ENCODE measurements at places on chromosomes 13 and 19.

DNA sequence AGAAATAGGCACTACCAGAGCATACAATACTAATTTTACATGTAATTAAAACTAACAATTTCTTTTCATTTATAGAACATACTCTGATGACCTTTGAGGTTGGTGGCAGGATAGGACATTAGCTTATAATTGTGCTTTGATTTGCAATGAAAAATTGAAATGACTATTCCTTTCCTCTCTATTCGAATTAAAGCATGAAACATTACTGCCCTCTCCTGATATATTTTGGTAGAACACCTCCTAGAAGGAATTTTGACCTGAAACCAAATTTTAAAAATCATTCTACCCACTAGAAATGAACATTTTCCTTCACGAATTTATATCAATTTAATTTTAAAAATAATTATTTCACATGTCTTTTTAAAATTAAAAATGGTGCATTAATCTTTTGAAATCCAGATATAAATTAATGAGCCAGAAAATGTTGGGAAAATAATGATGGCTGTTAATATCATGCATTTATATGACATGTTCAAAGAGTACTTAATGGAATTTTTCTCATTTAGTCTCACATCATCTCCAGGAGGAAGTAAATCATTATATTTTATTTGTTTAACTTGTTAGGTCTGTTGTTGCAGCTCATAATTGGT lies 556.3 kb upstream of the ARGLU1 start:
- DNase-seq, result no peak

DNA sequence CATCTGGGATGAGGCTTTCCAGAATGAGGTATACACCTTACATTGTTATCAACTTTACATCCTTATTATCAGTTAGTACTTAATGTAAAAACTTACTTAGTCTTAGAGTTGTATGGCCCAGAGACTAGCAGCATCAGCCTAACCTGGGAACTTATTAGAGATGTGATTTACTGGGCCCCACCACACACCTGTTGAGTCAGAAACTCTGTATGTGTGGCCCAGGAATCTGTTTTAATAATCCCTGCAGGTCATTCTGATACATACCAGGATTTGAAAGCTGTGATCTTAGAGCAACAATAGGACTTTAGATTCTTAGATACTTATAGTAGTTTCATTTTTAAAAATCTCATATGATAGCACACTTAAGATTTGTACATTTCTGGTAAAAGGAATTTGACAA lies 17.4 kb downstream of the FNDC3A start:
- DNase-seq, result no peak

- DNase-seq, result no peak
These were observed 92.5 kb downstream of the PTPRS start for GRCh38 chr19:5247957-5248705.

- DNase-seq, result no peak
These were observed 104.3 kb downstream of the CCNA1 start for GRCh38 chr13:36536546-36536945.

- no peak for DNase-seq
These were observed 2.1 kb downstream of the TRIM13 start for GRCh38 chr13:49998714-49999624.

DNA sequence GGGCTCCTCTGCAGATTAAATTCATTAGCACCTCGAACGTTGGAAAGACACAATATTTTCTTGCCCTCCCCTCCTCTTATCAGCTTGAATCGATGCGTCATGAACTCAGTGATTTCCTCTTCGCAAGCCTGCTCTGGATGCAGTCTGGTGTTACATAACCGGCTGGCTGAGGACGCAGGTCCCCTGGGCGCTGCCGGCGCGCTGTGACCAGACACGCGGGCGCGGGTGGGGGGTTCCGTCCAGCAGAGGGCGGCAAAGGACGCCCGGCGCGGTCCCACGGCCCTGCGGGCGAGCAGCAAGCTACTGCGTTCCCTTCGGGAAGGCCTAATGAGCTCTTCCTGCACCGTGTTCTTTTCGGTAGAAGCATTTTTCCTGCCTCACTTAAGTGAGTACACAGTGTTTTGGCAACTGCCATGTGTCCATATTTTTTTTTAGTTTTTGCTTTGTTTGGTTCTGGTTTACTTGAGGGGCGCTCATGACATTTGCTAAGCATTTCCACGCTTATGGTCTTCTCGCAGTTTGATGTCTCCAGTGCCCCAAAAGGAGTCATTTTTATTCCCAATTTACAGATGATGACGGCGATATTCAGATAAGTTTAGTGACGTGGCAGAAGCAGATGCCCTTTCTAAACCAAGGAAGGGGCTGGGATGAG lies 112.2 kb upstream of the MBNL2 start:
- DNase-seq, result peak; percentile 68

Data from stimulated activated CD8-positive, alpha-beta memory T cell treated with anti-CD3 and anti-CD28 coated beads, Interleukin-15, amount 100 ng/mL, for 1 hour (primary cell).